ENCODE measurements at places on chromosomes 5 and 9. TPM values are rescaled to one million over a fixed set of nuclear protein-coding genes. Genes with fewer than 3 reads are reported as not detected.

Gene YTHDC2
- total RNA-seq = 20.1 TPM

Gene LRRC26
- not detected for total RNA-seq

- DNase-seq = peak; percentile 99
These were observed at the start of gene TCERG1 for GRCh38 chr5:146446861-146447733. TSS of gene TCERG1 (plus strand) at chr5:146447333. CDS start at chr5:146447350, 17 bp downstream.

DNA sequence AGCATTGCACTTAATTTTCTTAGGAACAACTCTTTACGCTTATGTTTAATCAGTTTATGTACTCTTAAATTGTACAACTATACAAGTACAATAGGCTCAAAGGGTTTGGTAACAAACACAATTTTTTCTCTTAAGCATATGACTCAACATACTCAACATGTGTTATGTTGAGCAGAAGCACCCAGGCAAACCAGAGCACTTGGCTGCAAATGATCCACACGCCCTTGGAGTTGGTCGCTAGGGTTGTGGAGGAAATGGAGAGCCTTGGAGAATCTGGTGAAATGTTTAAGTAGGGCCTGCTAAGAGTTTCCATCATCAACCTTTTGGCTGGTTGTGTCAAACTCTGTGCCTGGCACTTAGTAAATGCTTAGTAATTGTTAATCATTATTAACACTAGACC lies 25.1 kb upstream of the MIER3 start:
- peak; percentile 49 for DNase-seq

DNA sequence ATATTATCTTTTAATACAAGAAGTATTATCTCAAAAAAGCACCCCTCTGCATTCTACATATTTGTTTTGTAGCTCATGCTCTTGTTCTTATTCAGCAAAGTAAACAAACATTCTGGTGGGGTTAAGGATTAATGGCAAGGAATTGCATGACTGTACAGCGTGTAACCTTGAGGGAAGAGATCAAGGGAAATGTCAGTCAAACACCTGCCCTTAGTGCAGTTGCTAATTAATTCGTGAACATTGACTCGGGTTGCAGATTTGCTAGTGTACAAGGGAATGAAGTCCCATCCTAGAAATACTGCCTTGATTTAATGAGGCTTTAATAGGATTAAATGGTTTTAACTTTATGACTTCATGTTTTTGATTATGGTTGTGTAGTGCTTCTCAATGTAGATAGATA lies 1758.1 kb downstream of the MAT2B start:
- DNase-seq = peak; percentile 50

DNA sequence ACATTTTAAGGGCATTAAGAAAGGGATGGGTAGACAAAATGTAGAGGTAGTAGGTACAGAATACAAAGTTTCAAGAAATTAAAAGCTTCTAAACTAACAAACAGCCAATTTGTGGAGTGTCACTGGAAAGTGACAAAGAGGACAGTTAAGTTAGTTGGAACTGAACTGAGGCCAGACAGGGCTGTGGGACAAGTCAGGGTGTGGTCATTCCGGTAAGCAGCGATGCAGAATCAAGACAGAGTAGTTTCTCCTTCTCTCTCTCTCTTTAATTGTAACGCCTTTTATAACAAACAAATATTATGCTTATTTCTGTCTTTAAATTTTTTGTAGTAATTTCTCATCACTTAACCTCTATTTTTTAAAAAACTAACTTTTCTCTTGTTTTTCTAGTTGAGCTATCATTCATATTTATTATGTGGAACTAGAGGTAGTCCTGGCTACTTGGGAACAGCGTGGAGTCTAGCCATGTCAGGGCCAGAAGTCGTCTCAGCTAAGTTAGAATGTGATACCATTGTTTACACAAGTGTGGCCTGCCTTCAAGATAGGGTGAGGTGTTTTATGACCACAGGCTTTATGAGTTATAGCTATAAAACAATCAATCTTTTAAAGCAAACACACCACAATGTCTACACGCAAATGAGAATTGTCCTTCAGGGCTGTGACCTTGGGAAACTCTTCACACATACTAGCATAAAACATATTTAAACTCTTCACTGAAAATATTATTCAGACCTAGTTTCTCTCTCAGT lies 115.3 kb upstream of the CDKN2B start:
- DNase-seq = no peak

DNA sequence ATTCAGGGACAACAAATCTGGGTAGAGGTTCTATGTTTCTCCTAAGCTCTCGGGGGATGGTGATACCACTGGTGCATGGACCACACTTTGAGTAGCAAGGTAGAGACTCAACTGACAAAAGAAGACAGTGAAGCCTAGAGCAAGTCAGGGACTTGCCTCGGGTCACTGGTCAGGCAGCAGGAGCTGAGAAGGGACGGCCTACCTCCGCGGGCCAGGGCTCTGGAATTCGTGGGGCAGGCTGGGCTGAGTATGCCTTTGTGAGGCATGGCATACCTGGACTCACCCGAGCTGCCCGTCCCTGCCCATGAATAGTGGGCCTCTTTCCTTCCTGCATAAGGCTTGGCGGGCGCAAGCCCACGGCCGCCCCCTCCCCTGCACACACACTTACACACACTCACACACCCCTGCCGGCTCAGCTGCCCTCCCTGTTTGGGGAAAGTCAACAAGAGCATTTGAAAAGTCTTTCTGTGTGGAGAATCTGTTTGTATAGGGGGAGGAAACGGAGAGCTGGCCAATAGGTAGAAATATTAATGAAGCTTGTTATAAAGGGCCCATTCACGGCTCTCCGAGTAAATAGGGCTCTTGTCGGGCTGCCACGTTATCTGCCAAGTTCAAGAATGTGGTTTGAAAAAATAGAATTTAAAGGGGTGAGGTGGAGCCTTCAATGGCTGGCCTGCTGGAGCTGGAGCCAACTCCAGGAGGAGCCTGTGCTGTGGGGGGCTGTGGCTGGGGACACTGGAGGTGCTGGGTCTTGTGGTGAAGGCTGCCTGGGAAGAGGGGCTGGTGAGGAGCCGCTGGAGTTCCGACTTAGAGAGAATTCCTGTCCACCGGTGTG lies 19.1 kb upstream of the KIF12 start:
- peak; percentile 31 for DNase-seq
